Activated CD4-positive, alpha-beta T cell treated with anti-CD3 and anti-CD28 coated beads for 24 hours (primary cell): ENCODE measurements at places on chromosomes 3 and 15.

DNA sequence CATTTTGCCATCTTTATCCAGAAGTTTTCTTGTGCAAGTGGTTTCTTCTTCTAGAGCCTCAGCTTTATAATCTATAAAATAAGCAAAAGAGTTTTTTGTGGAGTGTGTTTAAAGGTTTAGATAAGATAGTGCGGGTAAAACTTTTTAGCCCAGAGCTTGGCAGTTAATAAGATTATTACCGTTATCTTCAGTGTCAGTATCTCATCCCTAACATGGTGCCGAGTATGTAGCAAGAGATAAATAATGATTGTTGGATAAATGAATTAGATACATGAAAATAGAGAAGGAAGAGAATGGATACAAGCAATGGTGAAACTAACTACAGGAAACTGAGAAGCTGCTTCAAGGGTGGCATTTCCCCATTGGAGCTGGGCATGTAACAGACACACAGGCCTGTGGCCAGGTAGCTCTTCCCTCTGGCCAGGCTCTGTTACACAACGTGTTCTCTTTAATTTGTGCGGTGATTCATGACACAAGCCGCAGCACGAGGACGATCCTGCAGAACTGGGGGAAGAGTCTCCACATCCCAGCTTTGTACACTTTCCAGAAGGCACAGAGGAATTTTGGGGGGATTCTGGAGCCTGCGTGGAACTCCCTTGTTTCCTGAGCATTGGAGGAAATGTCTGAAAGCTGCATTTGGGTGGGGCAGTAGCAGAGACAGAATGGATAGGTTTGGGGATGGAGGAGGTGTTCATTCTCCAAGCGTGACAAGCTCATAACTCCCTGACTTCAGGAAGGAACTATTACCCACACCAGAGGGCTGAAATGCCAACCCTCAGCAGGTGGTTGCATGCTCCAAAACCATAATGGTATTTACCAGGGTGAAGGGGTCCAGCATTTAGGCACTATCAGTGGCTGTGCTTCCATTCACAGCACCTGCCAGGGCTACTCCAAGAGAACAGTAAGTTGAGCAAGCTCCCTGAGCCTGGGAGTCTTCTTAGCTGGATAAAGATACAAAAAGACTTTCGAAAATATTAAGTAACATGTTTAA, 14.2 kb upstream of the ST6GAL1 start:
- no peak for DNase-seq

DNA sequence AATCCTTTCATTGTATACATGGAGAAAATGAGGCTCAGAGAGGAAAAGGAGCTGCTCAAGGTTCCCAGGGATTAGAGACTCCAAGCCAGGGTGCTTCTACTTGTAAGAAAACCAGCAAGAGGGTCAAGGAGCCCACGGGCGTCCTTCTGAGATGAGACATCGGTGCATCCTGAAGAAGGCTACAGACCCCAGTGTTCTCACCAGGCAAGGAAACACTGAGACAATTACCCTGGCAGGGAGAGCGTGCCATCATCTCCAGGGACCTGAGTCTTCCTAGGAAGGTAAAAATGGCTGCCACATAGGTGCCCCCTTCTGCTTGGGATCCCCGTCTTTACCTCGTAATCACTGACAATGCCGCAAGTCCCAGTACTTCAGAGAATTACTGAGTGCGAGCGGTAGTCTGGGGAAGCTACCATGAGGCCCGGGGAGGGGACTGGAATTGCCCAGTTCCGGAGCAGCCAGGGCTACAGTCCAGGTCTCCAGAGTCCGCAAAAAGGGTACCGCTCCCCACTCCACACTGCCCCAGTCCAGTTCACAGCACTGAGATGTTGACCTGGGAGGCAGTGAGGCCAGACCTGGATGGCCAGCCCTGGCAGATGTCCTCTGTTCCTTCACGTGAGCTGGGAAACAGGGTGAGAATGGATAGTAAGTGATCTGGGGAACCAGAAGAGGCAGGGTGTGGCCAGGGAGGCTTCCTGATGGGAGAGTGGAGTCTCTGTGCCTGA, 164.7 kb upstream of the SMAD3 start:
- no peak for DNase-seq

DNA sequence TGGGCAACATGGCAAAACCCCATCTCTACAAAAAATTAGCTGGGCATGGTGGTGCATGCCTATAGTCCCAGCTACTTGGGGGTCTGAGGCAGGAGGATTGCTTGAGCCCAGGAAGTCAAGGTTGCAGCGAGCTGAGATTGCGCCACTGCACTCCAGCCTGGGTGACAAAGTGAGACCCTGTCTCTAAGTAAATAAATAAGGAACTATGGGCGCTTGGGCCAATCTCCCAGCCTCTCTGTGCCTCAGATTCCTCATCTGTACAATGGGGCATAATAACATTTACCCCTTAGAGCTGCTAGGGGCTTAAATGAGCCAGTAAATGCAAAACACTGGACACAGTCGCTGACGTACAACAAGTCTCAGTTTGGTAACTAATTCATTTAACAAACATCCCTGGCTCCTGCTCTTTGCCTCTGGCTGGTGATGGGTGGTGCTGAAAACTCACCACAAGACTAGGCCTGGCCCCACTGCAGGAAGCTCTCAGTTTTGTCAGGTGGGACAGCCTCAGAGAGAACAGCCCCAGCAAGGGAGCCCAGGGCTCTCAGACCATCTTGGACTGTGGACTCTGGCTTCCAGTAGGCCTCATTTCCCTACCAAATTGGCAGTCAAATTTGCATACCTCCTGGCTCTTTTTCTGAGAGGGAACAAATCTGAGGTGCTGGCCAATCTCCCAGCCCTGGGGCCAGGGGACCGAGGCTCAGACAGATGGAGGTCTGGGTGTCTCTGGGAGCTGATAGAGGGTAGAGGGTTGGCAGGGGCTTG, 6.4 kb upstream of the TBC1D2B start:
- DNase-seq, result no peak

DNA sequence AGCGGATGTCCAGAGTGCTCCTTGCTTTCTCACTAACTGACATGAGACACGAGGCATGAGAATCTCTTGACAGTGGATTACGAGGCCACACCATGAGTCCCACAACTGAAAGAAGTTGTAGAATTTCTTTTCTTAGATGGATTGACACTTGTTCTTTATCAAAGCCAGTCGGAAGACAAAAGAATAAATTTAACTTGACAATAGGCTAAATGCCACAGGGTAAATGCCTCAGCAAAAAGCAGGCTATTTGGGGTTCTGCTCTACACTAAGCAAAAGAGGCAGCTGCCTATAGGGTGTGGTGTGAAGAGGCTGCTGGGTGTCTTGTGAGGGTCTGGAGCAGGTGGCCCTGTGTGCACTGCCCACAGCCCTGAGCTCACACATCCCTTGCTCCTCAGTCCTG, 135.1 kb upstream of the SEMA6D start:
- no peak for DNase-seq

DNA sequence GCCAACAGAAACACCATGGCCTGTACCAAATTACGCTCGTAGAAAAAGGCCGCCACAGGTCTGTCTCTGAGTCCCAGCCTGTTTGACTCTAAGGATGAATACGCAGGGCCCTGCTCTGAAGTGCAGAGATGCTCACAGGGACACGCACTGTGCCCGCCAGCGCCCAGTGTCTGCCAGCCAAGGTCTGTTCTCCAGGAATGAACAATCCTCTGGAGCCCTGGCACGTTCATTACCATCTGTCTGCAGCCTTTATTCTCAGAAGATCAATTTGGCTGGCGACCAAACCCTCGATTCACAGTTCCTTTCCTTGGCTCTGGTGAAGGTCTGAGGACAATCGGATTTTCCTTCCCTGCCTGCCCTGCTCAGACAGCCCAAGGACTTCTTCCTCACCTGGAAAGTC, 66.3 kb downstream of the NIPA2 start:
- DNase-seq, result no peak

DNA sequence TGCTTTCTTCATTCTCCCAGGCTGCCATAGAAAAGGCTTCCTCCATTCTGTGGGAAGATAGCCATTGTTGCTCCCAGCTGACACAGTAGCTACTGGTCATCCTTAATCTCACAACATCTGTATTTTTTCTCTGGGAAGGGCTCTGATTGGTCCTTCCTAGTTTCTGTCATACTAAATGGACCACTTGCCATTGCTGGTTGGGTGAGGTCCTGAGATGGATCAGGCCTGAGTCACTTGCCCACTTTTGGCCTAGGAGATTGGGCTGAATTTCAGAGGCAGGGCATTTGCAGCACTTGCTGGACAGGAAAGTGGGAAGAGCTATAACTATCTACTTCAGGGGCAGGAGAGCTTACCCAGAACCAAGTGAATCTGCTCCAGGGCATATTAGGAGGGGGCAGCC, 106.5 kb upstream of the PROK2 start:
- no peak for DNase-seq

DNA sequence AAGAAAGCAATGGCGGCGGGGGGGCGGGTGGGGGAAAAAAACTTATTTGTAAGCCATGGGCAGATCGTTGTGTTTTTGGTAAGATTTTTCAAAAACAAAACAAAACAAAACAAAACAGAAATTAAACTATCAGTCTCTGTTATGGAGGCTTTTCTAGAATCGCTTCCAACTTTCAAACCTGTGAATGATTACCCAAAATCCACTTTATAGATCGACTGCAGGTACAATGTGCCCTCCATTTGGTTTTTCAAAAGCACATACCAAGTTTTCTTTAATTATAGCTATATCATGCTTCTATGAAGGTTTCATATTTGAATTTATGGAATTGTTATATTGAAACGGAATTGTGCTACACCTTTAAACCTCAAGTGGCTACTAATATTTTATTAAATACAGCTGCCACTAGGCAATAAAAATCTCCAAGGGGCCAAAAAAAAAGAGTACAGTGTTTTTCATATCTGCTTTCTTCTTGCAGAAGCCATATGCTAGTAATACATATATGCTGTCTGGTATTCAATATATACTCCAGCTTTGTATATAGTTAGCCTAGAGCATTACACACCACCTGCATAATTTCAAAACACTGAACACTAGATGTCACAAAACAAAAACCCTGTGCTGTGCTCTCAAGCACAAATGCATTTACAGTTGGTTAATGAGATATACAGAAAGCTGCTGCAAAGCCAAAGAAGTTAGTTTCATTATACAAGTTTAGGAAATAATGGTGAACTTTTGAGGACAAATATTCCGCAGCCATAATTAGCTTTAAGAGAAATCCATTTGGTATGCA, 683.8 kb upstream of the NR2F2 start:
- DNase-seq, result no peak

DNA sequence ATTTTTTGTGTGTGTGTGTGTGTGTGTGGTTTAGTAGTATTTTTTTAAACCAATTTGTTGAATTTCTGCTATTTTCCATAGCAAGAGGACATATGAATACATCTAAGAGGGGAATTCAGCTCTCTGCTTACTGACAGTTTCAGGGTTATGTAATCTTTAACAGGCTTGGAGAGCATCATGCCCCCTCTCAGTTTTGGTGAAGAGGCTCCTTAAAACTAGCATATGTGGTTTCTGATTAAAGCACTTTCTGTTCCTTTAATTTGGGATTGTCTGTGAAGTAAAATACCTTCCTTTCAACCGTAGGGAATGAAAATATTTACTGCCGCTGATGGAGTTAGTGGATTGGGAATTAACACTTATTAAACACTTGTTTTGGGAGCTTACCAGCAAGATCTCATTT, 19.4 kb upstream of the NFKBIZ start:
- DNase-seq, result no peak

DNA sequence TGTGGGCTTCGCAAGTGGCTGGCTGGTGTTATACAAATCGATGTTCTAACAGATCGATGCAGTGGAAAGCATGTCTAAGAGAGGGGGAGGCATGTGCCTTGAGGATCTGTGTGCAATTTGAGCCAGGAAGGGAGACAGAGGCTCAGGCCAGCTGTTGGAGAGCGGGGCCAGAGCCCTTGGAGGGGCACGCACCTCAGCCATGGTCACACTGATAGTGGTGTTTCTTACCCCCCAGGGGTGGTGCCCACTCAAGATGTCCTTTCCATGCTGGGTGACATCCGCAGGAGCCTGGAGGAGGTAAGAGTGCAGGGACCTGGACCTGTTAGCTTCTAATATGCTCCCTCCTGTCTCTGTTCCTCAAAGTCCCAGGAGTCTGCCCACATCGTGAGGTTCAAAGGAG, 3.8 kb upstream of the ABTB1 start:
- no peak for DNase-seq

- no peak for DNase-seq
Observed at GRCh38 chr3:73070675-73071575, 9.5 kb downstream of the EBLN2 start.

DNA sequence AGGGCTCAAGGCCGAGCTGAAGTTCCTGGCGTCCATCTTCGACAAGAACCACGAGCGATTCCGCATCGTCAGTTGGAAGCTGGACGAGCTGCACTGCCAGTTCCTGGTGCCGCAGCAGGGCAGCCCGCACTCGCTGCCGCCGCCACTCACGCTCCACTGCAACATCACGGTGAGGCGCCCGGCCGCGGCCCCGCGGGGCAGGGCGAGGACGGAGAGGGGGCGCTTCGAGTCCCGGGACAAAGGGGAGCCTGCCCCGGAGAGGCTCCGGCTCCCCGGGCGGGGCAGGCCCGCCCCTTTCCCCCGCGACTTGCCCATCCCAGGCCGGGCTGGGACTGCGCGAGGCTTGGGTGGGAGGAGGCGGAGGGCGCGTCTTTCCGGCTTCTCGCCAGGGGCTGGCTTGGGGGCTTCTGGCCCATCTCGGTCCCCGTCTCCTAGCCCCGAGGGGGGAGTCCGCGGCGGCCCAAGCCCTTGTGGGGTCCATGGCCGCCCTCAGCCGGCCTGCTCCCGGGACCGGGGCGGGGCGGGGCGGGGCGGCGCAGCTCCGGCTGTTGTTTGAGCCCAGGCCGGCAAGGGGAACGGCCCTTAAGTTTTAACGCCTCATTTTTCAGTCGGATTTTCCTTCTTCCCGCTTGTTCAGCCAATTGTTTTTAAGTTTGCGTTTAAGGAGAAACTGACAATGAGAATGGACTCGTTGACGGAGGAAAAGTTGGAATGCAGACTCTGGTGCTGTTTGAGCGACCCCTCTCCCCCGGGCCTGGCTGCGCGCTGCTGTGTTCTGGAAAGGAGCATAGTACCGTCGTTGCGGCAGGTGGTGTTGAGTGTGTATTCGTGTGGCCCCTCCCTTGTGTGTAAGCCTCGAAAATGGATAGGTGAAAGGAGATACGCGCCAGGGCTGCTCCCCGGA, 683 bp downstream of the UBE2Q2 start:
- DNase-seq, result peak; percentile 29

DNA sequence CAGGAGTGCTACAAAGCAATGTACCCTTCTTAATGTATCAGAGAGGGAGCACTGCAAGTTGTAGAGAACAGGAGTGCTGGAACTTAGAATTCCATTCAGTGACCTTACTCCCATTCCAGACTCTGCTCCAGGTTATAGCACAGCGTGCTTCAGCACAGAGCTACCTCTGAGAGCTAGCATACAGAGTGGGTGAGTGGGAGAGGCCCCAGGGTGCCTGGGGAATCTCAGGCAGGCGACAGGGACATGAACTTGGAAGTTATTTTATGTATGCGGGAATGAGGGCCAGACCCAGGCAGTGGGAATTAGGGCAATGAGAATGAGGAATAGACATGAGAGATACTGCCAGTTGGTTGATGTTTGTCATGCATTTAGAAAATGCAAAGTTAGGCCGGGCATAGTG, 3.7 kb upstream of the KNG1 start:
- DNase-seq, result no peak

GRCh38 chr3:178457511-178457910, 78.7 kb upstream of the KCNMB2 start:
- no peak for DNase-seq

- DNase-seq, result no peak
Observed at GRCh38 chr15:65056868-65057548, 10.8 kb downstream of the RASL12 start.
